ENCODE measurements at places on chromosomes 2 and 18. TPM values are rescaled to one million over a fixed set of nuclear protein-coding genes. Genes with fewer than 3 reads are reported as not detected.

CKAP2L gene
- 66.3 TPM for total RNA-seq

RUFY4 gene
- total RNA-seq, result 2.1 TPM

BUB1 gene
- 120 TPM for total RNA-seq

CRACDL gene
- total RNA-seq, result 0.20 TPM

SULT1C4 gene
- not detected for total RNA-seq

ACMSD gene
- not detected for total RNA-seq

AQP12A gene
- not detected for total RNA-seq

DNA sequence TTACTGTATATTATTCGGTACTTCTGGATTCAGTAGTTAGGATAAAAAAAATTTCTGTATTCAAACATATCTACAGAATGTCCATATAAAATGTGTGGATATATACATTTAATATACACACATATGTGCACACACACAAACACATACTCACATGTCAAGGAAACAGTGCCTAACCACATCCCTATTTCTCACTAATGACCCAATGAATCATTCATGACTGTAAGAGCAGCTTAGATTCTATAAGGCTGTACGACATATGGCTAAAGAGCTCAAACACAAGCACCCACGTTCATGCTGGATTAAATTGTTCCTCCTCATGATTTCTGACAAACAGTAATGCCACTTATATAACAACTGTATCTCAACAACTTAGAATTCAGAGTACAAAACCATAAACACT is 457.3 kb downstream of the ADCYAP1 start:
- H3K4me3 ChIP-seq, result no peak overlapping the region
- DNase-seq, result no peak
- H3K27ac ChIP-seq, result no peak overlapping the region
- no peaks in the 10 kb centered on the region for H3K27me3 ChIP-seq
- H3K36me3 ChIP-seq, result no peaks in the 10 kb centered on the region
- H3K4me1 ChIP-seq, result no peaks in the 10 kb centered on the region

DNA sequence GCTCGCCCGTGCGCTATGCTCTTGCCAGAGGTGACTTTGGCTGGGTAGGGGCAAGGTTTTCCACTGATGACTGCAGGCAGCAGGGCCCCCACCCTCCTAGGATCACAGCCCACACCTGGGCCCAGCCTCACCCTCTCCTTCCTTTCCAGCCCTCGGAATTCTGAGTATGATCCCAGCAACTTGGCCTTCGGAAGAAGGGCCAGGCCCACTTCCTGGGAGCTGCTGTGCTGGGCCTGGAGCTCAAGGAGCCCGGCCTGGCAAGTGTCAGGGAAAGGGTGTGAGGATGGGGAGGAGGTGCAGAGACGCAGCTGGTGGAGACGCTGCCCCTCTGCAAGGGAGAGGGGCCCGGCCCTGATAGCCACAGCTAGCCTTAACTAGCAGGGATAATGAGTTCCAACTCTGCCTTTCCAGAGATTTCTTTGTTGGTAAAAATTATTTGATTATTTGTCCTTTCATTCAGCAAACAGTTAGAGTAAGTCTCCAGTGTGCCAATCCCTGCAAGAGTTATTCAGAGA is 1.7 kb upstream of the CNDP1 start:
- DNase-seq, result no peak
- H3K27ac ChIP-seq, result no peak overlapping the region
- no peaks in the 10 kb centered on the region for H3K36me3 ChIP-seq
- no peaks in the 10 kb centered on the region for H3K4me1 ChIP-seq
- H3K27me3 ChIP-seq, result peaks cover 14% of the 10 kb centered on the region

GRCh38 chr2:168079236-168079635 is 168.2 kb downstream of the STK39 start:
- H3K27ac ChIP-seq, result no peak overlapping the region
- no peaks in the 10 kb centered on the region for H3K27me3 ChIP-seq
- no peak for DNase-seq
- H3K4me1 ChIP-seq, result peaks cover 13% of the 10 kb centered on the region
- H3K4me3 ChIP-seq, result no peak overlapping the region

DNA sequence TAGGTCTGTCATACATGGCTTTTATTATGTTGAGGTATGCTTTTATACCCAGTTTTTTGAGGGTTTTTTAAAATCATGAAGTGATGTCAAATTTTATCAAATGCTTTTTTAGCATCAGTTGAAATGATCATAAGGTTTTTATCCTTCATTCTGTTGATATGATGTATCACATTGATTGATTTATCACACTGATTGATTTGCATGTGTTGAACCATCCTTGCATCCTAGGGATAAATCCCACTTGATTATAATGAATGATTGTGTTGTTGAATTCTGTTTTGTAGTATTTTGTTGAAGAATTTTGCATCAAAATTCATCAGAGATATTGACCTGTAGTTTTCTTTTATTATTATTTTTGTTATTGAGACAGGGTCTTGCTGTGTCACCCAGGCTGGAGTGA is 68.2 kb downstream of the LIMS1 start:
- H3K36me3 ChIP-seq, result peaks cover 4% of the 10 kb centered on the region
- H3K4me1 ChIP-seq, result peaks cover 35% of the 10 kb centered on the region
- no peak overlapping the region for H3K27ac ChIP-seq
- no peak overlapping the region for H3K4me3 ChIP-seq
- no peak for DNase-seq

- H3K4me1 ChIP-seq, result no peaks in the 10 kb centered on the region
- peaks cover 5% of the 10 kb centered on the region for H3K27me3 ChIP-seq
- no peak overlapping the region for H3K27ac ChIP-seq
- H3K36me3 ChIP-seq, result no peaks in the 10 kb centered on the region
Measured at GRCh38 chr2:60391230-60391629, 162.2 kb downstream of the BCL11A start.

DNA sequence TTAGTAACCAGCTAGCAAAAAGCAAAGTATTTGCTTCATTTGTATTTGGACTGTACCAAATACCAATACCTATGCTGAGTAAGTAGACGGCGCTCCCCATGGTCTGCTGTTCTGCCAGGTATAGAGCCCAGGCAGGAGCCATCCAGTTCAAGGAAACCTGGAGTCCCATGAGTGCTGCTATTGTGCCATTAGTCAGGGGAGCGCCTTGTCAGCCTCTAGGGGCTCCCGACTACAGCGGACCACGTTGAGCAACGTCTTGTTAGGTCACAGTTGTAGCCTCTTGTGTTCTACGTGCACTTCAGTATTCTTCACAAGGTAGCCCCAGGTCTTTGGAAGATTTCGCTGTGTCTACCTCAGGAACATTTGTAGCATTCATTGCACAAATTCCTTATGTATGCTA is 21.6 kb upstream of the SLC9A2 start:
- H3K4me3 ChIP-seq, result no peak overlapping the region
- H3K27ac ChIP-seq, result no peak overlapping the region
- H3K27me3 ChIP-seq, result peaks cover 24% of the 10 kb centered on the region
- H3K4me1 ChIP-seq, result no peaks in the 10 kb centered on the region
- DNase-seq, result no peak

GRCh38 chr18:45589356-45590035 is 25.8 kb upstream of the SLC14A2 start:
- no peak for DNase-seq
- no peak overlapping the region for H3K27ac ChIP-seq
- H3K4me3 ChIP-seq, result no peak overlapping the region
- H3K27me3 ChIP-seq, result no peaks in the 10 kb centered on the region
- no peaks in the 10 kb centered on the region for H3K4me1 ChIP-seq
- H3K36me3 ChIP-seq, result no peaks in the 10 kb centered on the region

GRCh38 chr2:64056021-64056420 is 36.8 kb upstream of the VPS54 start:
- no peaks in the 10 kb centered on the region for H3K27me3 ChIP-seq
- no peak overlapping the region for H3K27ac ChIP-seq
- H3K4me3 ChIP-seq, result no peak overlapping the region
- peaks cover 33% of the 10 kb centered on the region for H3K4me1 ChIP-seq
- H3K36me3 ChIP-seq, result no peaks in the 10 kb centered on the region

DNA sequence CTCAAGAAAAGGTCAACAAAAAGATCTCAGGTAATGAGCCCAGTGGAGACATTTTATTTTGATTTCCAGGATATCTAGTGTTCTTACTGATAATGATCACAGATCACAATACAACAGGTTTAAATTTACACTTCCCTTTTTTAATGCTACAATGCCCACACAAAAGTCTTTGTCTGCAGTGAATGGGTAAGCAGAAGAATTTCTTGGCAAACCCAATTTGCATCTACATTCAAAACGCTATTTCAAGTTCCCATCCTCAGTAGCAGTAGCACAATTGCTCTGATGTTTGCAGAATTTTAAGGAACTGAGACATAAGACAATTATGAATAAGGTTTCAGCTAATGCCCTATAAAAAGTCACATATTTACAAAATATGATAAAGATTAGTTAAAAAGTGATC is 929.4 kb upstream of the PIK3C3 start:
- no peak for DNase-seq
- no peaks in the 10 kb centered on the region for H3K4me1 ChIP-seq

- no peak for DNase-seq
- peaks cover 21% of the 10 kb centered on the region for H3K27me3 ChIP-seq
- H3K36me3 ChIP-seq, result peaks cover 24% of the 10 kb centered on the region
- H3K4me3 ChIP-seq, result no peak overlapping the region
- H3K27ac ChIP-seq, result no peak overlapping the region
Measured at GRCh38 chr18:76765649-76766048, 56.7 kb upstream of the ZNF236 start.

DNA sequence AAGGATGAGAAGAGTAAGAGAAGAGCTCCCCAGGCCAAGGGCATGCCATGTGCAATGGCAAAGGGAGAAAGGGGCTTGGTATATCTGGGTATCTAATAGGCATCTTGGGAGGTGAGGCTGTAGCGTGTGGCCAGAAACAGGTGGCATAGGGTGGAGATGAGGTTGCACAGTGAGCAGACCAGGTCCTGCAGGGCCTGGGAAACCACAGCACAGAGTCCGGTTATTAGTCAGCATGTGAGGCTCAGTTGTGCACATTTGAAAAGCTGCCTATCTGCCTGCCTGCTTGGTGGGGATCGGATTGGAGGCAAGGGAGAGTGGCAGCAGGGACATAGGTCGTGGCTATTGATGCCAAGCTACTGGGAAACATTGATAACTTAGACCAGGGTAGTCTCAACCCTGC is 190.6 kb downstream of the TPGS2 start:
- H3K4me3 ChIP-seq, result no peak overlapping the region
- peaks cover 7% of the 10 kb centered on the region for H3K27me3 ChIP-seq
- no peak overlapping the region for H3K27ac ChIP-seq
- DNase-seq, result no peak

GRCh38 chr2:66962716-66963115 is 434.4 kb upstream of the ETAA1 start:
- H3K36me3 ChIP-seq, result no peaks in the 10 kb centered on the region
- no peaks in the 10 kb centered on the region for H3K4me1 ChIP-seq
- H3K4me3 ChIP-seq, result no peak overlapping the region
- H3K27me3 ChIP-seq, result no peaks in the 10 kb centered on the region

- H3K4me3 ChIP-seq, result no peak overlapping the region
- H3K4me1 ChIP-seq, result no peaks in the 10 kb centered on the region
- H3K27ac ChIP-seq, result no peak overlapping the region
Measured at GRCh38 chr2:210899131-210899530, 342.7 kb downstream of the CPS1 start.

GRCh38 chr18:36627637-36628036 is 201.2 kb downstream of the TPGS2 start:
- H3K27me3 ChIP-seq, result peaks cover 4% of the 10 kb centered on the region
- no peaks in the 10 kb centered on the region for H3K36me3 ChIP-seq
- no peak overlapping the region for H3K27ac ChIP-seq
- H3K4me1 ChIP-seq, result no peaks in the 10 kb centered on the region
- no peak for DNase-seq

GRCh38 chr18:25097057-25097456 is 254.9 kb downstream of the ZNF521 start:
- DNase-seq, result no peak

DNA sequence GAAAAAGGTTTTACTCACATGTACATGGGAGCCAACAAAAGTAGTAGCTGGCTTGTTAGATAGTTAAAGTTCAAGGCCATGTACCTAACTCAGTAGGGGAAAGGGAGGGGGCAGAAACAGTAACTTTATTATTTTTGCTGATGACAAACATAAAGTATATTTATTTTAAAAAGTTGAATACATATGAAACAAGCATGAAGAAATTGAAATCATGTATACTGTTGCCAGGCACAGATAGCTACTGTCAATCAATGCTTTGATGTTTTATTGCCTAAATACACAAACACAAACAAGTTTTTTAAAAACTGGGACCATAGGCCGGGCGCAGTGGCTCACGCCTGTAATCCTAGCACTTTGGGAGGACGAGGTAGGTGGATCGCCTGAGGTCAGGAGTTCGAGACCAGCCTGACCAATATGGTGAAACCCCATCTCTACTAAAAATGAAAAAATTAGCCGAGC is 7.6 kb upstream of the PSD4 start:
- peaks cover 10% of the 10 kb centered on the region for H3K36me3 ChIP-seq
- H3K27ac ChIP-seq, result no peak overlapping the region
- H3K27me3 ChIP-seq, result no peaks in the 10 kb centered on the region
- H3K4me1 ChIP-seq, result peaks cover 51% of the 10 kb centered on the region
- no peak for DNase-seq

DNA sequence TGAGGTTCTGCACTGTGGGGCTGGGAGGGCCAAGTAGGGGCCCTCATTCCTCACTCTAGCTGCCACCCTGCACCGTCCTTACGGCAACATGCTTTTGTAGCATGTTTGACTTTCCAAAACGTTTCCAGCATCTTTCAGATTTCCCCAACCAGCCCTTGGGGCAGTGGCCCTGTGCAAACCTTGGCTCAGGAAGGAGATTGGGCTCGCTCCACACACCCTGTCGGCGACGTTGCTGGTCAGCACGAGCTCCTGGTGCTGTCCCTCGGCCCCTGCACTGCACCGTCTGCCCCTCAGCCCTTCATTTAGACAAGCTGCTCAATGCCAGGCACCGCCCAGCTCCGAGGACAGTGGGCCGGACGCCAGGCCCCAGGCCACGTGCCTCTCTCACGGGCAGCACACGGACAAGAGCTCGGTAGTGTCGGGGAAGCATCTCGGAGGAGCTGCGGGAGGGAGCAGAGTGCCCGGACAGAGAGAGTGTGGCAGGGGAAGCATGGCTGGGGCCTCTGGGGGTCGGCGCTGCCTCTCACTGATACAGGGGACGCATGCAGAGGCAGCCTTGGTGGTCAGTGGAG is 6.9 kb downstream of the GPR17 start:
- peaks cover 8% of the 10 kb centered on the region for H3K4me1 ChIP-seq
- H3K36me3 ChIP-seq, result no peaks in the 10 kb centered on the region
- H3K27ac ChIP-seq, result no peak overlapping the region
- H3K4me3 ChIP-seq, result no peak overlapping the region

GRCh38 chr18:22483407-22483806 is 65.7 kb upstream of the CTAGE1 start:
- no peaks in the 10 kb centered on the region for H3K36me3 ChIP-seq
- H3K27me3 ChIP-seq, result no peaks in the 10 kb centered on the region
- no peaks in the 10 kb centered on the region for H3K4me1 ChIP-seq
- H3K27ac ChIP-seq, result no peak overlapping the region
- H3K4me3 ChIP-seq, result no peak overlapping the region
- no peak for DNase-seq

- H3K27ac ChIP-seq, result no peak overlapping the region
- no peaks in the 10 kb centered on the region for H3K4me1 ChIP-seq
- DNase-seq, result no peak
- no peaks in the 10 kb centered on the region for H3K27me3 ChIP-seq
Measured at GRCh38 chr2:228493852-228494251, 312.4 kb upstream of the SPHKAP start.

All from activated CD4-positive, alpha-beta memory T cell treated with anti-CD3 and anti-CD28 coated beads, Interleukin-2, amount 10 ng/mL, durations not matched to agents 7 days and 5 days (primary cell).